ENCODE measurements at places on chromosomes 12 and 14. TPM values are rescaled to one million over a fixed set of nuclear protein-coding genes. Genes with fewer than 3 reads are reported as not detected.

DNA sequence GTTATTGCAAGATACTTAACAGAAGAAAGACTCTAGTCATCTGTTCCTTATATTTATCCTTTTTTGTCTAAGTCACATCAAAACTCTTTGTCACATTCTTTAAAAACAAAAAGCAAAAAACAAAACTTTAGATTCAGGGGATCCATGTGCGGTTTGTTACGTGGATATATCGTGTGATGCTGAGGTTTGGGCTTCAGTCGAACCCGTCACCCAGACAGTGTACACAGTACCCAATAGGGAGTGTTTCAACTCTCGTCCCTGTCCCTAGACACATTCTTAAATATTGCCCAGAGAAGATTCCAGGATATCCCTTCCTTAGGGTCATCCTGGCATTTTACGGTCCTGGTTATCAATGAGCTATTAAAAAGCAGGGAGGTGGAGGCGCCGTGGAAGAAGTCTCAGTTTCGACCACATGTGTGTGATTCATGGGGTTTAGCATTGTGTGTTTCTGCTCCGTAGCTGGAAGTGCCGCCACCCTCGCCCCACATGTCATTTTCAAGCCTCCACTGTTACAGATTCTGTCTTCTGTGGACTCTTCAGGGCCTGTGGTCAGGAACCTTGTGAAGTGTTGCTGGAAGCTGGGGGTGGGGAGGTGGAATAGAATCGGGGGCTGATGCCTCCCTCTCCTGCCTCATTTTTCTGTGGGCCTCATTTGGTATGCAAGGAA is 19.9 kb downstream of the CCND2 start:
- DNase-seq = no peak

DNA sequence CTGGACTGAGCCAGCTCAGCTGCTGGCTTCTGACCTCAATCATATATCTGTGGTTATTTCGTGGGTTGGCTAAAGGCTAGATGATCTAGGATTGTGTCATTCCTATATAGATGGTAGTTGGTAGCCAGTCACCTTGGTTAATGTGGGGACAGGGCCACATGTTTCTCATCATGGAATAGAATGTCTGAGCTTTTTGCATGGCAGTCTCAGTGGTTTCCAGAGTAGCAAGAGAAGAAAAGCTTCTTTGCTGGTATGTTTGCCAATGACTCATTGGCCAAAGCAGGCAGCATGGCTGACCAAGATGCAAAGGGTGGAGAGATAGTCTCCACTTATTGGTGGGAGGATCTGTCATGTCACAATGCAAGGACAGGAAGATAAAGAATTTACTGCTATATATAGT is 746.4 kb upstream of the FLRT2 start:
- no peak for DNase-seq

GRCh38 chr14:96832351-96832750 is 35.2 kb downstream of the VRK1 start:
- DNase-seq = no peak

GRCh38 chr14:101175731-101176534 is 272.4 kb upstream of the RTL1 start:
- no peak for DNase-seq

DNA sequence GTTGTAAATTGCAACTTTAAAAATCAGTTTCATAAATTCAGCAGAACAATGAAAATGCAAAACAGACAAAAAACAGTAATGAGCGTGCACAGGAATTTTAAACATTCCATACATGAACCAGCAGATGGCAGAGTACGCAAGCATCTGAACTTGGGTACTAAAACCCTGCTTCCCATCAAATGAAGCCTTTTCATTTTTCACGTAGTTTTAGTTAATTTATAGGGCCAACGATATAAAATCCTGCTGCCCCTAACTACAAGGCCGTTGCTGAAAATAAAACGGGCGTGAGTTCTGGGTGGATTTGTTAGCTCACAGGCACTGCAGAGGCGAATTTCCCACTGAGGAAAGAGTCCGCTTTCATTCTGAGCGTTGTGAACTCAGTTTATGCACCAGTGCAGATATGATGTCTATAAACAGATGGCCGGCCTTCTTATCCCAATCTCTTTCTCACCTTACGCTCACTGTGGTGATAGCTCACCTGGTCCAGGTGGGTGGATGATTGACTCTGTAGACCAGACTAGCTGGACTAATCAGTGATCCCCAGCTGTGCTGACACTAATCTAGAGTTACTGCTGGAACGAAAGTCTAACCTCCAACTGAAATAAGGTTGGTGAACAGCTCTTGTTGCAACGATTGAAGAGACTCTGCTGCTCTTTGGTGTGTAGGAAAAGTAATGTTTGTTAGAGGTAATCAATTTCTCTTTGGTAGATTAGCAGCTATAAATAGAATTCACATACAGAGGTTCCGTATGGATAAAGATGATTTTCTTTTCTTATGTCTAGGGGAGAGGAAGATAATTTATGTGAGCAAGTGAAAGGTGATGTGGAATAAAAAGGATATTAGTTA is 89.2 kb downstream of the PDZRN4 start:
- DNase-seq = peak; percentile 75

DNA sequence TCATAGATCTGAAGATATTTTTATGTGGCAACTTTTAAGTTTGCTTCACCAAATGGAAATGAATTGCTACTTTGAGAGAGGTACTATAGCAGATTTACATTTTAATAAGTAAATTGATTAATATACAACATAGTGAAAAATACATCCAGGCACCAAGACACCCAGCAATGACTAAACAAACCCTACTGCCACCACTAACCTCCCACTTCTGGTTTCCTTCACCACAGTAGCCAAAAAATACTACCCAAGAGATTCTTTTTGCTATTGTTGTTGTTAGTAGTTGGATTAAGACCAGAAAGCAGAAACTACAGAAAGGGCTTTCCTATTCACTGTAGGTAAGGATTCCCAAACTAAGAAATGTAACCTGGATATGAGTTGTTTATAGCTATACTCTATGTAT is 54.1 kb downstream of the COCH start:
- no peak for DNase-seq

DNA sequence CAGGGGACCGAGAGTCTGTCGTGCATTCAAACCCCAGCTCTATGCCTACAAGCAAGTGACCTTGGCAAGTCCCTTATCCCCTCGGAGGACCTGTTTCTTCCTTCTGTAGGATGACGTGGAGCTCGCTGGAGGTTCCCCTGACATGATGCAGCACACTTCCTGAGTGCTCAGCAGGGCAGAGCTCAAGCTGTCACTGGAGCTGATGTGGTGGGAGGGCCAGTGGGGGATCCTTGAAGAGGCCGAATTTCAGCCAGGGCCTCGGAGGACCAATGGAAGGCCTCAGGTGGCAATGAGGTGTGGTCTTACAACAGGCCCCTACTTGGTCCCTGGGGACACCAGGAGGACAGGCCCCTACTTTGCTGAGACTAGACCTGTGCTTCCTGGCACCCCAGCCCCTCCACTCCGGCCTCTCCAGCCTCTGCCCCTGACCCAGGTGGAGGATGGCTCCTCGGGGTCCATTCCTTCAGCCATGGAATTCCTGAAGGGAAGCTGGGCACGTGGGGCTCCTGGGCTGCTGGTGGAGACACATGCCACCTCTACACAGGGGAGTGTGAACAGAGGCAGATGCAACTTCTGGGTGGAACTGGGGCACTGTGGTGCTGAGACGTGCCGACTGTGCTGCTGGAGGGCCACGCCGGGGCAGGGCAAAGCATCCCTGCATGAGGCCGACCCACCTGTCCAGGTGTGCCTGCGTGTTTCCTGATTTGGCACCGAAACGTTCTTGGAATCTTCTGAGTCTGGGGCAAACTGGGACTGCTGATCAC is 18.7 kb upstream of the KIF26A start:
- no peak for DNase-seq

DNA sequence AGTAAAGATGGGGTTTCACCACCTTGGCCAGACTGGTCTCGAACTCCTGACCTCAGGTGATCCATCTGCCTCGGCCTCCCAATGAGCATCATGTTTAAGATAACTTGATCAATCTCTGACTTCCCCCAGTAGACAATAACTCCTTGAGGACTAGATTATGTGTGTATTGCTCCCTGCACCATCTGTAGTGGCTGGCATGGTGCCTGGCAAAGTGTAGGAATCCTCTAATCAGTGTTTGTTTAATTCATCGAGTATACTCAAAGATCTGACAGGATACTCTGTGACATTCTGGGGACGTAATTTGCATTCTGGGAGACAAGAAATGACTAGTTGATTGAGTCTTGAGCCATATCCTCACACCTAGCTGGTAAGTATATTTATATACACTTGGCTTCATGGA is 873.5 kb upstream of the TMEM132C start:
- no peak for DNase-seq

DNA sequence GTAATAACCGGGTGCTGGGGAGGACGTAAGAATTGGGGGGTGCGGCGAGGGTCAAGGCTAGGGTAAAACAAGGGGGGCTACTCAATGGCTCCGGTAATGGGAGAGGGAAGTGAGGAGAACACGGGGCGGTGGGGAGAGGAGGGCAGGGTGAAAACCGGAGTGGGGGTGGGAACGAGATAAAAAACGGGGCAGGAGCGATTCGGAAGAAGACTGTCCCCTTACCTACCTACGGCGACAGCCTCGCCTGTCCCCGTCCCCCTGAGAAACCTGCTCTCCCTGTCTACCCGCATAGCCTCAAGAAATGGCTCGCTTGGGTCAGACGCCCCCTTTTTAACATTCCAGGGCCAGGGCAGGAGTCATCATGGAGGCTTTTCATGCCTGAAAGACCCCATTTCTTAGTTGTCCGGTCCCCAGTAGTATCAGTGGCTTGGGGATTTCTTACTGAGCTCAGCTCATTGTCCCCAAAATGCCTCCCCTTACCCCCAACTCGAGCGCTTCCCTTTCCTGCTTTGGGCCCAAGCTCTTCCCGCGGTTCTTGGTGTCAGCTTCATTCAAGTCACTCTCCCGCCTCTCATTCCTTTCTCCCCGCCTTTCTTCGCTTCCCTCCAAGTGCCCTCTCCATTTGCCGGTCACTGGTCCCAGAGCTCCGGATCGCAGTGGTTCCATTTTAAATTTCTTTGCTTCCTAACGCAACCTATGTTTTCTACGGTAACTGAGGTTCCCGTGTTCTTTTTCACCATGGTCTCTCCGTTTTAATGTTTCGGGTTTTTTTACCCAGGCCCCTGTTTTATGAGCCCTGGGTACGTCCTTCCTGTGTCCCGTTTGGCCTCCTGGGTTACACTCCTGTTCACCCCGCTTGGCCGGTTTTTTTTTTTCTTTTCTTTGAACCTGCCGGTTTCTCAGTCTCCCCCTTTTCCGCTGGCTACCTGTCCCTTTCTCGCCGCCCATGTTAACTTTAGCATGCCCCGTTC is 1.2 kb upstream of the WSB2 start:
- peak; percentile 40 for DNase-seq

DNA sequence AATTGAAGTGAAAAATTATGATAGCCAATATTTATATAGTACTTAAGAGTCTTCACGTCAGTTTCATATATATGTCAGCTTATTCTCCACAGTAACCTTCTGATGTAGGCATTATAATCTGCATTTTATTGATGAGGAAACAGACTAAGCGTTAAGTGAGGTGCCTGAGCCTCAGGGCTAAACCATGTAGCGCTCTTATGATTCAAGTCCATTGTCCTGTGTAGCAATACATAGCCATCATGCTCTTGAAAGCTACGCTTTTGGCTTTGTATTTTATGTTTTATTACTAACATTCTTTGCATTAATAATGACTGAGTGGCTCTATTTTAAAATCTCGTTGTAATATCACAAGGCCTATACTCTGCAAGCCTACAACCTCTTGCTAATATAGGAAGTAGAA is 79.0 kb downstream of the ANO6 start:
- no peak for DNase-seq

GRCh38 chr14:37723515-37723914 is 128.1 kb downstream of the TTC6 start:
- no peak for DNase-seq

GRCh38 chr14:22526744-22527143 is 62.3 kb downstream of the DAD1 start:
- DNase-seq = no peak

- DNase-seq = no peak
Measured at GRCh38 chr14:87566991-87567390, 426.0 kb downstream of the GALC start.

Gene KLRC4
- total RNA-seq = not detected

Gene IFI27L2
- 9.3 TPM for total RNA-seq

Gene TAS2R31
- 1.1 TPM for total RNA-seq

Gene SDSL
- 4.2 TPM for total RNA-seq

Gene C1S
- total RNA-seq = under 0.01 TPM

Gene NGB
- not detected for total RNA-seq

Gene DCP1B
- 3.5 TPM for total RNA-seq
